ENCODE measurements at places on chromosomes 12 and 14. TPM values are rescaled to one million over a fixed set of nuclear protein-coding genes. Genes with fewer than 3 reads are reported as not detected.

Gene ANO2
- total RNA-seq, result 9.2 TPM

DNA sequence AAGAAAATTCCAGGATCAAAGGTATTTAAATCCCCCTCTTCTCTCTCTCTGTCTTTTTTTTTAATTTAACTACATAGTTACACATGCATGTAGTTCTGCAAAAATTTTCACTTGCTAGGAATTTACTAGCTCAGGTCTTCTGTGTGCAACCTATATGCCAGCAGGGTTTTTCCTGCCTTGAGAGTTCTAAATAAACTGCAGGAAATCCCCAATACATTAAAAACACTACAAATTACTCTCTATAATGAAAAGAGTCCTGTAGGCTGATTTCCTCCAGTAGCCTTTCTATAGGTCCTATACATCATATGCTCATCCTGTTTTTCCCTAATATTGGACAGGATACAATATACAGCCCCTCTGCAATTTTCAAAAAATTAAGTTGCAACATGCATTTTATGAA is 27.7 kb upstream of the ATXN7L3B start:
- DNase-seq, result no peak

DNA sequence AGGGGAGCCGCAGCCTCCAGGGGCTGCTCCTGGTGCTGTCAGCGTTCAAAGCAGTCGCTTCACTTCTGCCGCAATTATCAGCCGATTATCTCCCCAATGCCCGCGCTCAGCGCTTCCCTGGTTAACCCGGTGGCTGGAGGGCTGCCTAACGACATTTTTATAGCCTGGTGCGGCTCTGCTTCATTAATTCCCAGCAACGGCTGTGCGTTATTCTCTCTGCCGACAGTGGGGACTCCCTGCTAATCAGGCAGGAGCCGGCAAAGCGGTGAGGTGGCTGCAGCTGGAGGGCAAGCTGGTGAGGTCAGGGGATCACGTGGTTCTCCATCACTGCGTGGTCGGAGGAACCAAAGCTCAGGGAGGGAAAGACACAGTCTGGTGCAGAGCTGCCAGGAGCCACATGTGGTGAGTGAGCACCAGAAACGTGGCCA is 62.9 kb downstream of the GLRX5 start:
- DNase-seq, result no peak

DNA sequence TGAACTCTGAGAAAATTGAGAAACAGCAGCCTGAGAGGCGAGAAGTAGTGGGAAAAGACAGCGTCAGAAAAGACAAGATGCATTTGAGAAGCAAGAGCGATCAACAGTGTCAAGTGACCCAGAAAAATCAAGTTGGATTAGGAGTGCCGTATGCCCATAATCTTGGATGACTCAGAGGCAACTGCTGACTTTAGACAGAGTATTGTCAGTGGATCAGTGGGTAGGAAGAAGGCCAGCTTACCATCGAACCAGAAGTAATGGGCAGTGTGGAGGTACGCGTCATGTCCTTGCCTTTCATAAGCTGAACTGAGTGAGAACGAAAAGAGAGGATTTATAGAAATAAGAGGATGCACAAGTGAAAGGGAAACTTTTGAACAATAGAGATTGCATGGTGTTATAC is 151.0 kb upstream of the NAV3 start:
- DNase-seq, result no peak

DNA sequence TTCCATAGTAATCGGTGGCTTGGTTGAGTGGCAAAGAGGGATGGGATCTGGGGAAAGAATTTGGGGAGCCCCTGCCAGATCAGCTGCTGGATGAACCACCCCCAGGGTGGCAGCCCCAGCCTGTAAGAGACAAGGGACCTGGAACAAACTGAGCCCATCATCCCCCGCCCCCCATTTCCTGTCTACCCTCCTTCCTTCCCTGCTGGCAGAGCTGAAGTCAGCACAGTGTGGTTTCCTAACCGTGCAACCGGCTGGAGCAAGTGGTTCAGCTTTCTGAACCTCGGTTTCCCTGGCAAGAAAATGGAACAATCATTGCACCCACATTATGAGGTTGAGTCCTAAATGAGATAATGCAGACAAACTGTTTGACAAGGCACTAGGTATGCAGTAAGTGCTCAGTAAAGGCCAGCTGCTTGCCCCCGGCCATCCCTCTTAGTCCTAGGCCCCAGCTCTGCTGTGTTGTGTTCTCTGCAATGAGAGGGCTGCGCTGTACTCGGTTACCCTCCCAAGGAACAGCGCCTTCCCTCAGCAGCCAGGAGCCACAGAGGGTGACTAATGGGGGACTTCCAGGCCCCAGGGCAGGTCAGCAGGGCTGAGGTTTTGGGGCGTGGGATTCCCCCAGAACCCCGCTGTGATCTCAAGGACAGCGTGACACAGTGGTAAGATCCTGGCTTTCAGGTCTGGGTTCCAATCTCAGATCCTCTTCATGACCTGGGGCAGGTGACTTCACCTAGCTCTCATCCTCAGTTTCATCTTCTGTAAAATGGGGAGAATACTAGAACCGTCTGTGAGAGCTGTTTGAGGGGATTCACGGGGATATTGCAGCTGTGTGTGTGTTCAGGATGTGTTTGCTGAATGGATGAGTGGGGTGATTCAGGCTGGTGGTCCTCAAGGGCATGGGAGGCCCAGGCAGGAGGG is 16.5 kb downstream of the SELPLG start:
- no peak for DNase-seq

All from right cardiac atrium (tissue), 5 donors.